ENCODE measurements at places on chromosomes 7 and 10. TPM values are rescaled to one million over a fixed set of nuclear protein-coding genes. Genes with fewer than 3 reads are reported as not detected.

- DNase-seq: no peak
Measured at GRCh38 chr10:60262647-60263126, 127.0 kb downstream of the ANK3 start.

CRYGN gene
- polyA plus RNA-seq: 0.02 TPM

GRCh38 chr10:22005763-22006162 is 2.2 kb upstream of the DNAJC1 start:
- DNase-seq: no peak

DNA sequence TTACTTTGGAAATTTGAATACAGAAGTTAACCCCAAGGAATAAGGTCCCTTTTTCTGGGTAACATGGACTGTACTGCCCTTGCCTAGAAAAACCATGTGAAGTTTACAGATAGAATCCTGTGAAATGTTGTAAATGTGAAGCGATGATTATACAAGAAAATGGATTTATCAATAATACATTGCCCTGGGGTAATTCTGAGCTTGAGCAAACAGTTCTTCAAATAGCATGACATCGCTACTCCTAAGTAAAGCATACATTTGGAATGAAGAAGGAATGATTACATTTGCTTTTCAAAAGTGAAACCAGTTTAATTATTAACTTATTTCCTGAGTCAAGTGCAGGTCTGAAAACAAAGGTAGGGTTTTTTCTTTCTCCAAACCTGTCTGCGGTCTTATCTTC is 43.3 kb upstream of the FZD8 start:
- no peak for DNase-seq

- DNase-seq: no peak
Measured at GRCh38 chr7:1737956-1738355, 67.9 kb downstream of the ELFN1 start.

PRPS1L1 gene
- not detected for polyA plus RNA-seq

ATP6V0A4 gene
- polyA plus RNA-seq: not detected

HTR7 gene
- polyA plus RNA-seq: not detected

GRCh38 chr7:75737856-75738603 is 711 bp downstream of the HIP1 start:
- DNase-seq: no peak

DNA sequence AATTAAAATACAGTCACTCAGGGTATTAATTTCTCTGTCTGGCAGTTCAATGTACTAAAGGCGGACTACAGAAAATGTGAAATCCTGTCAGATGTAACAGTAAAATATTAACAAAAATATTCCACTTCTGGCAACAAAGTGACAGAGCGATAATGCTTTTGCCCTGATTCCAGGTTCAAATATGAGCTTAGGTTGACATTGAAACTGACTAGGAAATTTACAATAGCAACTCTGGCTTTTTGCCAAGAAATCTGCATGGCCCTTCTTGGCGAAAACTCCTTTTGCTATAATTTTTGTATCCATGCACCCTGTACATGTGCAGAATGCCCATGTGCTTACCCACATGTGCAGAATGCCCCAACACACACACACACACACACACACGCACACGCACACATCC is 552.2 kb downstream of the MDFIC start:
- DNase-seq: no peak

- no peak for DNase-seq
Measured at GRCh38 chr7:22667562-22668239, 59.3 kb upstream of the IL6 start.

GRCh38 chr7:70787286-70787685 is 344.7 kb upstream of the GALNT17 start:
- DNase-seq: no peak

- no peak for DNase-seq
Measured at GRCh38 chr10:118584181-118584954, 11.1 kb downstream of the PRLHR start.

NUPR2 gene
- not detected for polyA plus RNA-seq

- DNase-seq: peak; percentile 69
Measured at GRCh38 chr7:102236592-102237287, 49.9 kb upstream of the SH2B2 start.

WNT16 gene
- not detected for polyA plus RNA-seq

- no peak for DNase-seq
Measured at GRCh38 chr10:5334196-5334880, 30.4 kb upstream of the UCN3 start.

RBM20 gene
- 0.03 TPM for polyA plus RNA-seq

HOXA10 gene
- 0.17 TPM for polyA plus RNA-seq

SFTPA2 gene
- not detected for polyA plus RNA-seq

DMBT1 gene
- 0.03 TPM for polyA plus RNA-seq

DNA sequence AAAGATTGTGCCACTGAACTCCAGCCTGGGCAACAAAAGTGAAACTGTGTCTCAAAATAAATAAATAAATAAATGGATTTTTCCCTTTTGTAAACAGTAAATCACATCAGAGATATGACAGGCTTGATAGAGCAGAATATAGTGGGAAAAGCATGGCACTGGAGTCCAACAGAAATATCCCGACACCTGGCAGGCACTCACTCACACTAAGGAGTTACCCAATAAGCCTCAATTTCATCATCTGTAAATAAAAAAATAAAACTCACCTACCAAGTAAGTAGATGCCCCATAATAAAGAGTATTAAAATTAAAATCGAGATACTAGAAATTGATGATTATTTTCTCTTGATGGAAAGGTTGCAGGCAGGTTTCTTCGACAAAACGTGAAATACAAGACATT is 1.7 kb downstream of the ATE1 start:
- no peak for DNase-seq

DNA sequence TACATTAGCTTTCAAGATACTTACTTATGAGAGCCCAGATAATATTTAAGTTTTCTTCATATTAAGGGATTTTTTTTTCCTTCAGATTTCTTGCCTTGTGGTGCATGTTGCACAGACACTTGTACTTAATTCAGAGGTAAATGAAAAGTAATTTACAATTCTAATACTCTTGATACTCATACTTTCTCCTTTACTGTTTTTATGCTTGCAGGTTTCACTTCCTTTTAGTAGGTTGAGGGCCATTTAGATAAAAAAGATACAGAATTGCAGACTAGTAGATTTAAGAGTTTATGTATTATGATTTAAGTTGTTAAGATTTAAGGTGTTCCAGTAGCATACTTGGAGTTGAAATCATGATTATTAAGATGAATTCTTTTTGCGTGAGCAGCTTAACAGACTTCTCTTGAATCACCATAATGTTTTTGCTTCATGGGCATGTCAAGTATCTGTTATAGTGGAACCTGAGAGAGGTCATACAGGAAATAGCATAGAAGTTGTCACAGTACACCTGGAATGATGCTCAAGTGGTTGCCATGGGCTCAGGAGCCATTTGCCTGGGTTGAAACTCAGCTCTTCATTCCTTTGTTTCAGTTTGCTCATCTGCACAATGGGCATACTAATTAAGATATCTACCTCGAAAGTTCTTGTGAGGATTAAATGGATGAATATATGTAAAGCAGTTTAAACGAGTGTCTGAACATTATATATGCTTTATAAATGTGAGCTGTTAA is 174.8 kb upstream of the PRPS1L1 start:
- no peak for DNase-seq

- no peak for DNase-seq
Measured at GRCh38 chr10:20265146-20265545, 448.9 kb downstream of the PLXDC2 start.

DNA sequence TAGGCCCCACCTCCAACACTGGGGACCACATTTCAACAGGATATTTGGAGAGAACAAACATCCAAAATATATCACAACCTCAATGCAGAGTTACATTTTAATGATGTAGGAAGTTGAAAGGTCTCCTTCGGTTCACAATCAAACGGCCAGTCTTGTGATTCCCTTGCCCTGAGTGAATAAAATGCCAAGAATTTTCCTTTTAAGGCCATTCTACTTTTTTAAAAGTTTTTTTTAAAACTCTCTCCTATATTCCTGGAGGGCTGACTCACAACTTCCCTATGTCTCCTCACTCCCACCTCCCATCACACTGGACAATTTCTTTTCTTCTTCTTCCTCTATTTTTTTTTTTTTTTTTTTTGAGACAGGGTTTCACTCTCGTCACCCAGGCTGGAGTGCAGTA is 693.6 kb upstream of the AUTS2 start:
- no peak for DNase-seq

BMPER gene
- polyA plus RNA-seq: 4.0 TPM

ITPRID1 gene
- not detected for polyA plus RNA-seq

DNA sequence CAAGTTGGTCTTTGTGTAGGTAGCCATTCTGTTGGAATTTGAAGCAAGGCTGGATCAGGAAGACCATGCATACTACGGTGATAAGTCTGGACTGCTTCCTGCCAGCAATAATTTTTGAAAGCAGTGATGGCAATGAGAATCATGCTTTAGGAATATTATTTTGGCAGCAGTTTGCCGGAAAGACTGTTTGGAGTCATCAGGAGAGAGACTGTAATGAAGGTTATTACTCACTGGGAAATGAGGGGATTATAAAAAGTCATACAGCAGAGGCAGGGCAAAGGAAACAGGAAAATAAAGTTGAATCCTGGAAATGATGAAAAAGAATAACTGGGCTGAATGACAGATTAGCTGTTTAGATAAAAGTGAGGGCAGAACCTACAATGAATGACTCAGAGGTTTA is 1136.8 kb upstream of the AUTS2 start:
- DNase-seq: no peak

HOXA2 gene
- 0.13 TPM for polyA plus RNA-seq

GRCh38 chr10:125008689-125009638 is 67.0 kb downstream of the ZRANB1 start:
- DNase-seq: no peak

DNA sequence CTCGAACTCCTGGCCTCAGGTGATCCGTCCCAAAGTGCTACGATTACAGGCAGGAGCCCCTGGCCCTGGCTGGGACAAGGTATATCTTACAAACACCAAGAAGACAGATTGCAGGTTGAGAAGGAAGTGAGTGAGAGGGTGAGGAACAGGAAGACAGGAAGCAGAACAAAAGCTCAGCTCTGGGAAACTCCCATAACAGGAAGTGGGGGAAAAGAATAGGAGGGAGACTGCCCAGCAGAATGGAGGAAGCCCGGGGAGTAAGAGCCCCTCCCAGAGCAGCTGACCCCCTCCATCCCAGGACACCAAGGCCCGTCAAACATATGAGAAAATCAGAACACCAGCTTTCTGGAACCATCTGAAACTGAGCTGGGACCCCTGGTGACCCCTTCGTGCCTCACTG is 2.9 kb downstream of the TECPR1 start:
- no peak for DNase-seq

DNA sequence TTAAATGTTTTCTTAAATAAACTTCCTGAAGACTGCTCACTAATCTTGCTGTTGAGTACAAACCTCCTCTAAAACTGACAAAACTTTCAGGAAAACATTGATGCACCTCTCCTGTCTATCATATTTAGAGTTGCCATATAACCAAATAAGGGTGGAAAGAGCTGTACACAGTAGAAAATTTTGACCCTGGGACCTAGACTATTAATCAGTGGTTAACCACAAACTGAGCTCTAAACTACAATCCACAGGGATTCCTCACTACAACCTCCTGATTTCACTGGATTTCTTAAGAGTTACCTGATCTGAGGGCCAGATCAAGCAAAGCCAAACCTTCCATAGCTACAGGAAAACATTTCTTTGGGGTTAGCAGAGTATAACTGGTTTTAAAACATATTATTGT is 39.9 kb upstream of the WNT16 start:
- no peak for DNase-seq

OR2A42 gene
- polyA plus RNA-seq: not detected

DNA sequence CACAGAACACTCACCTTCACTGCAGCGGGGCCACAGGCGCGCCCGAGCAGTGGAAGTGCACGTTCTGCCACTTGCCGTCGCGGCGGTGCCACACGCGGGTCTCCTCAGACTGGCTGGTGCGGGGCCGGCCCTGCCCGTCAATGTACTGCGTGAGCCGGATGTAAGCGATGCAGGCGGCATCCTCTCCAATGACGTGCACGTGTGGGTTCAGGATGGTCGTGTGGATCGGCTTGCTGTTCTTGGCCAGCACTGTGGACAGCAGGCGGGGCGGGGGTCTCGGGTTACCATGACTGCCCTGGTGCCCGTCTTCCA is 19.2 kb downstream of the YKT6 start:
- DNase-seq: no peak

MBL2 gene
- 80.8 TPM for polyA plus RNA-seq

DNA sequence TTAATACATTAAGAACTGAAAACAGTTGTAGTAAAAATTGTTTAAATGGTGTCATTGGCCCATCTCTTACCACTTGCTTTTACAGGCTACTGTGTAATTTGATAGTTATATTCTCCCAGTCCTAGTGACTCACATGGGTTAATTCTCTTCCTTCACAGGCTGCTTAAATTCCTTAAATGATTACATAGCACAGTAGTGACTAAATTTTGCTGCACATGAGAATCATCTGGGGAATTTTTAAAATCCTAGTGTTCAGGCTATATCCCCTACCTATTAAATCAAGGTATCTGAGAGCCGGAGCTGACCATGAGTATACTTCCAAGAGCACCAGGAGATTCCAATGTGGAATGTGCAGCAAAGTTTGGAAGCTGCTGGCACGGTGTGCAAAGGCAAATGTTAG is 45.3 kb upstream of the ZNF800 start:
- no peak for DNase-seq

FAM131B gene
- 0.06 TPM for polyA plus RNA-seq
